Activated T-helper 17 cell treated with anti-CD3 and anti-CD28 coated beads, Interleukin-2, amount 50 U/mL, for 72 hours (primary cell): ENCODE measurements at places on chromosomes 16 and 17.

GRCh38 chr17:21291357-21291756, 6.8 kb downstream of the MAP2K3 start:
- ATAC-seq, result no peak

GRCh38 chr17:59888145-59888750, 4.5 kb downstream of the TUBD1 start:
- ATAC-seq, result no peak

DNA sequence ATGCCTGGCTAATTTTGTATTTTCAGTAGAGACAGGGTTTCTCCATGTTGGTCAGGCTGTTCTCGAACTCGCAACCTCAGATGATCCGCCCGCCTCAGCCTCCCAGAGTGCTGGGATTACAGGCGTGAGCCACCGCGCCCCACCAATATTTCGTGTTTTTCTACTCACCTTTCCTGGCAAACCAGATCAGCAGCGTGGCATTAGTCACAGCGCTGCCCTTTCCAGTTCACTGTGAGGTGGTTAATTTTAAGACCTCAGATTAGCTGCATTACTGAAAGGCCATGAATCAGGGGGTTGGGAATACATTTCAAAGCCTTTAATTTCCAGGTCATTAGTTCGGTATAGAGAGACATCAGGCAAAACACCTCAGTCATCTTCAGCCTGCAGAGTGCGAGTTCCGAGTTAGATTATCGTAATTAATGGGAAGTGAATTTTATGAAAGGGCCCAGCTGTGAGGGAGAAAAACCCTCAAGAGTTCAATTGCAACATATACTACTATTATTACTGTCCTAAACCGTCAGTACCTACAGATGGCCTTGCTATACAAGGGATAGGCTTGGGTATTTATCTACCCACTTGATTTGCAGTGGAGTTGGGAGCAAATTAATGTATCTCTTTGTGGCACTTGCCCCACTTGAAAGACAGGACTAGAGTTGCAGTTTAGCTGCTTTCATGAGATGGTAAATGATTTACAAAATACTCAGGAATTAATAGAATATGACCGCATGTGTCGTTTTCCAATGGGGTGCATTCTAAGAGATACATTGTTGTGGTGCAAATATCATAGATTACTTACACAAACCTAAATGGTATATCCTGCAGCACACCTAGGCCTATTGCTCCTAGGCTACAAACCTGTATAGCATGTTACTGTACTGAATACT, 2.1 kb upstream of the USP32 start:
- ATAC-seq, result no peak

- no peak for ATAC-seq
Measured at GRCh38 chr16:53085931-53086421, 31.2 kb downstream of the CHD9 start.

DNA sequence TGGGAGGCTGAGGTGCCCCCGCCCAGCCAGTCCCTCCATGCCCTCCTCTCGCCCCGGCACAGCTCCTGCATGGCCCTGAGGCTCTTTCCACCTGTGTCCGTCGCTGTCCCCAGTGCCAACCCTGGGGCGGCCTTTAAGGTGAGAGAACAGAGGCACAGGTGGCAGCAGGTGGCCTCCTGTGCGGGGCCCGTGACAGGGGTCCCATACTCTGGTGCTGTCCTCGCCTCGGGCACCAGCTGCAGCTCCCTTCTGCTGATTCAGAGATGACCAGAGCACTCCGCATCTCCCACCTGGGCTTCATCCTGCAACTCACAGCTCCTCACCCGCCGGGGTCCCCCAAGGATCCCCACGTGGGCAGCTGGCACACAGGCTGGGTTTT, 8.0 kb downstream of the PRSS27 start:
- ATAC-seq, result no peak

DNA sequence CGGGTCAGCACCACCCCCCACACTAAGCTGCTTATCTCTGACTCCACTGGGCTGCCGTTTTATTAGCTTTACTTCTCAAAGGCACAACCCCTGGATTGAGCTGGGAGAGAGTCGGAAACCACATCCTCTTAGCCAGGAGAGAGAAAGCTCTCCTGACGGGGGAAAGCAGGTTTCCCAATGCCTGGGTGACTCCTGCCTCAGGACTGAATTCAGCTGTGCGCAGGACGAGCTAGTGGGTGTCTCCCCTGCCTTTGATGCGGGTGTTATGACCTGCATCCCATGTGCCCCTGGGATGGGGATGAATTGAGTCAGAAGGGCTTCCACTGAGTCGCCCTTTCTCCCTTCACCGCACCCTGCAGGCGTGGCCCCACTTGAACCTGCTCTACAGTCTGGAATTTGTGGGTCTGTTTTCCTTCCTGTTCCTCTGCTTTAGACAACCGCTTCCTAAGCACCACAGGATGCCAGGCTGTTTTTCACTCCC, 819.2 kb upstream of the EEF2KMT start:
- no peak for ATAC-seq
